Mesothelial cell of epicardium (in vitro differentiated cells): ENCODE measurements at places on chromosomes 6 and 20. TPM values are rescaled to one million over a fixed set of nuclear protein-coding genes. Genes with fewer than 3 reads are reported as not detected.
A peak's percentile ranks its signal among the peaks of the same experiment; 100 is the strongest.

- H3K4me3 ChIP-seq, result no peak overlapping the region
- no peak for DNase-seq
- peaks cover 5% of the 10 kb centered on the region for H3K4me1 ChIP-seq
- H3K27ac ChIP-seq, result no peak overlapping the region
- peaks cover 21% of the 10 kb centered on the region for H3K36me3 ChIP-seq
Observed at GRCh38 chr20:20609522-20609921, 102.9 kb downstream of the RALGAPA2 start.

Gene CST5
- not detected in 3 replicates for total RNA-seq

DNA sequence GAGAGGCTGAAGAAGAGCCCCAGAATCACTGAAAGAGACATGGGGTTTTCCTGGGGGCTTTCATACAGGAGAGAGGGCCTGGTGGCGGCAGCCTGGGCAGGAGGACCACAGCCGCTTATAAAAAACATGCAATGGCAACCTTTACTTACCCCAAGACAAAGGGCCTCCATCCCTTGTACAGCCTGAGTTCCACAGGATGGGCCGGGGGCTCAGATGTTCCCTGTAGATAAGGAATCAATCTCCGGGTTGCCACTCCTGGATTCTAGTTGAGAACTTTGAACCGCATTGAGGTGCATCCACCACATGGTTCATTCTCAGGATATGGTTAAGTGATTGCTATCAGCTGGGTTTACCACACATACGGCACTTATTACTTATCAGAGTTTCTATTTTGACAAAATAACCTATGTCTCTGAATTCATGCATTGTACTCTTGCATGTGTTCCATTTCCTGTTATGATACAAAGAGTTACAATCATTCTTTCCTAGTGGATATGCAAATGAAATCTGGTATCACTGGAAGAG is 677.6 kb downstream of the KIF16B start:
- no peaks in the 10 kb centered on the region for H3K27me3 ChIP-seq
- no peaks in the 10 kb centered on the region for H3K36me3 ChIP-seq
- no peak overlapping the region for H3K27ac ChIP-seq
- no peak for DNase-seq
- H3K4me1 ChIP-seq, result no peaks in the 10 kb centered on the region
- no peak overlapping the region for H3K4me3 ChIP-seq

Gene SPATS1
- not detected in 3 replicates for total RNA-seq

DNA sequence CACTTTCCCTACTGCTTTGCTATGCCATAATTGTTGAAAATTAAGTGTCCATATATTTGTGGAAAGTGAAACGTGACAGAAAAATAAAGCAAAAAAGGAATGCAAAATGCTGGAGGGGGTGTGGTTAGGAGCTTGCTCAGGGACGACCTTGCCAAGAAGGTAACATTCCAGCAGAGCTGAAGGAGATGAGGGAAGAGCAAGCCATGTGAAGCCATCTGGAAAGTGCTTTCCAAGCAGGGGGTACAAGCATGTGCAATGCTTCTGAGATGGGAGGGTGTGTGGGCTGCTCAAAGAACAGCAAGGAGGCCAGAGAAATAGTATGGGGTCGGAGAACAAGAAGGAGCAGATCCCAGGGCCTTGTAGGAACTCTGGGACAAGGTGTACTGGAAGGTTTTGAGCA is 161.7 kb downstream of the ISM1 start:
- no peaks in the 10 kb centered on the region for H3K4me1 ChIP-seq
- H3K27me3 ChIP-seq, result no peaks in the 10 kb centered on the region
- no peak overlapping the region for H3K27ac ChIP-seq
- no peak for DNase-seq

DNA sequence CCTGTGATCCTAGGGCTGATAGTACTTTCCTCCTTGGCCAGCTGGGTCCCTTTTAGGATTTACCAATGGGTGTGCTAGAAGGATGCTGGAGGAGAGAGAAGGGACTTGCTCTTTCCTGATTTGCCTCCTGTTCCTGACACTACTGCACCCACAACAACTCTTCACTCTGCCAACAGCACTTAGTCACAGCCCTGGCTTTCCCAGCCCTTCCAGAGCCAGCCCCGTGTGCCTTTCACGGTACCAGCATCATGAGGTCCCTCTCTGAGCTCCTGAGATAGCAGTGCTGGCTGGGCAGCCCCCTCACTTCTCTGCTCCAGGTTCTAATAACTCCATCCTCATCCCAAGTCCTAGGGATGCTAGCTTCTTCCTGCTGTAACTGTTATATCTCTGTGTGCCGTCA is 80.9 kb downstream of the DNAH8 start:
- H3K4me1 ChIP-seq, result peaks cover 30% of the 10 kb centered on the region
- DNase-seq, result no peak
- peak overlapping the region; percentile 39 for H3K27ac ChIP-seq

Gene MTO1
- 16.8 to 21.6 TPM (median 19.9 TPM) in 3 replicates for total RNA-seq

DNA sequence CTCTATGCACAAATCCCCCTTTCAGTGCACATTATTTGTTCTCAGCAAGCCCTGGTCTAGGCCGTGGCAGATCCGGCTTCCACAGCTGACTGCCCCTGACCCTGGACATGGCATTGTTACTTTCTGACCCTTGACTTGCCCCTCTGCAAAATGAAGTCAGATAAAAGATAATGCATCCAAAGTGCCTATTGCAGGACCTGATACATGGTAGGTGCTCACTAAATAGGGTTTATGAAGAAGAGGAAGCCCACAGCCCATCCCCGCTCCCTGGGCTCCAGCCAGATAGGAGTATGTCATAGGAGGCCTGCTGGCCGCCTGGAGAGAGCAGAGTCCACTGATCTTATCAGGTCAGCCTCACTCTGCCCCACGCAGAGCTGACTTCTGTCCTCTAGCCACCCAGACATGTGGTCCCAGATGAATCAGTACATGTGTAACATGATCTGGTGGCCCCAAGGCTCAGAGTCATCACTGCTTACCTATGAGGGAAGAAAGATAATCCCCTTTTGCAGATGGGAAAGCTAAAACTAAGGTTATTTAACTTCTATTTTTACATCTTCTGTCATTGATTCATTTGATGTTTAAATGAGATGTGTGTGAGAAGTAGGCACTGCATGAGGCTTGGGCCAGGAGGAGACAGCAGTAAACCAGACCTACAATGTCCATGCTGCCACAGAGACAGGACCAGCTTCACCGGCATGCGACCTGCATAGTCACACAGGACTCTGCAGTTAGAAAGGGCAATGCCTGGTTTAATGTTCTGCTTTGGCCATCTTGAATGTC is 20.4 kb downstream of the MAFB start:
- H3K4me1 ChIP-seq, result peaks cover 8% of the 10 kb centered on the region
- no peak for DNase-seq
- no peaks in the 10 kb centered on the region for H3K36me3 ChIP-seq
- no peak overlapping the region for H3K4me3 ChIP-seq

DNA sequence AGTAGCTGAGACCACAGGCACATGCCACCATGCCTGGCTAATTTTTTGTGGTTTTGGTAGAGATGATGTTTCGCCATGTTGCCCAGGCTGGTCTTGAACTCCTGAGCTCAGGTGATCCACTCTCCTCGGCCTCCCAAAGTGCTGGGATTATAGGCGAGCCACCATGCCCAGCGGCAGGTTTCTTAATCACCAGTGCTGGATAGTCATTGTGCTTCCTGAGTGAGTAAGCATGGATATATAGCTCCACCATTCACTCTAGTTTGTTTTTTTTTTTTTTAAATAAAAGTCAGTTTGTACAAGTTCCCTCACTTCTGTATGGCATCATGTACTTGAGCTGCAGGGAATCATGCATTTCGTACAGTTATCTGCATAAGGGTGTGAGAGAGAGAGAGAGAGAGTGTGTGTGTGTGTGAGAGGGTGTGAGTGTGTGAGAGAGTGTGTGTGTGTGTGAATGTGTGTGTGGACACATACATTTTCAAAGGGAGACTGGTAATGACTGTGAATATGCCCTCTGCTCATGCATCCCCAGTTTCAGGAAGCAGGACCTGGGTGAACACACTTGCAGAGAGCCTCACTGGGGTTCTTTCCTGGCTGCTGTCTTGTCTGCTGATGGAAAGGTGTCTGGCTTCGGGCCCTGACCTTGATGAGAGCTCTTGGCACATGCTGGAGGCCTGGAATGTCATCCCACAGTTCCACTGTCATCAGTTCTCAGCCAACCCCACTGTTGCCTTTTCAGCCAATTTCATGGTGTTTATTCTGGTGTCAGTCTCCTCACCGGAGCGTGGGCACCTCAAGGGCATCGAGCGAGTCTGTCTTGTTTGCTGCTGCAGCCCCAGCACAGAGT is 65.0 kb upstream of the XRN2 start:
- no peak for DNase-seq
- H3K27me3 ChIP-seq, result no peaks in the 10 kb centered on the region
- no peaks in the 10 kb centered on the region for H3K4me1 ChIP-seq

DNA sequence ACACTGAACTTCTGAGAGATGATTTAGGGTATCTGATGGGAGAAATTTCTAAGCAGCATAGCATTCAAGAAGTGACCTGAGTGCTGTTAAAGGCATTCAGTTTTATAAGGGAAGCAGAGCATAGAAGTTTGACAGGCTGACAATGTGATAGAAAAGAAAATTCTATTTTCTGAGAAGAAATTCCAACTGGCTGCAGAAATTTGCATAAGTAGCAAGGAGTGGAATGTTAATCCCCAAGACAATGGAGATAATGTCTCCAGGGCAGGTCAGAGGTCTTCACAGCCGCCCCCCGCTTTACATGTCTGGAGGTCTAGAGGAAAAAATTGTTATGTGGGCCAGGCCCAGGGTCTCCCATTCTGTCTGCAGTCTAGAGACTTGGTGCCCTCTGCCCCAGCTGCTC is 1361.8 kb upstream of the EYS start:
- no peaks in the 10 kb centered on the region for H3K27me3 ChIP-seq
- H3K36me3 ChIP-seq, result no peaks in the 10 kb centered on the region
- H3K27ac ChIP-seq, result no peak overlapping the region
- no peak for DNase-seq
- no peaks in the 10 kb centered on the region for H3K4me1 ChIP-seq

DNA sequence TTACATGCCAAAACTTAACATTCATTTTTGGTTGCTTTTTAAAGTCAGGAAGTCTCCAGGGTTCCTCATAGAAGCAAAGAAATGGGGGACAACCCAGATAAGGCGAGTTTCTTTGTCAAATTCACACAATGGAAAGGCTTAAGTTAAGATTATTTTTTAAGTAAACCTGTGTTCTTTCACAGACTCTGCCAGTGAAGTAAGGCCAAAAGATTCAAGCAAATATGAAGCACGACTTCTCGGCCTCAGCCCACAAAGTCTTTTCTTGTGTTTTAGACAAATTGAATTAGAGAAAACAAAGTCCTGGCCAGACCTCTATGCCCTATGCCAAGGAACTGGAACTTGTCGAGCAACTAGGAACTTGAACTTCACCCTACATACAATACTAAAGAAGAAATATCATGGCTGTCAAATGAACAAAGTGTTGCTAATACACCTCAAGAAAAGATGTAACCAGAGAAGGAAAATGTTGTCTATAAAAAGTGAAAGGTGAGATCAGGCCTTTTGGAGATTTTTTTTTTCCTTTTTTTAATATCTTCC is 540.0 kb upstream of the JARID2 start:
- H3K27ac ChIP-seq, result no peak overlapping the region
- H3K4me3 ChIP-seq, result no peak overlapping the region
- no peaks in the 10 kb centered on the region for H3K36me3 ChIP-seq
- no peaks in the 10 kb centered on the region for H3K27me3 ChIP-seq
- DNase-seq, result no peak

DNA sequence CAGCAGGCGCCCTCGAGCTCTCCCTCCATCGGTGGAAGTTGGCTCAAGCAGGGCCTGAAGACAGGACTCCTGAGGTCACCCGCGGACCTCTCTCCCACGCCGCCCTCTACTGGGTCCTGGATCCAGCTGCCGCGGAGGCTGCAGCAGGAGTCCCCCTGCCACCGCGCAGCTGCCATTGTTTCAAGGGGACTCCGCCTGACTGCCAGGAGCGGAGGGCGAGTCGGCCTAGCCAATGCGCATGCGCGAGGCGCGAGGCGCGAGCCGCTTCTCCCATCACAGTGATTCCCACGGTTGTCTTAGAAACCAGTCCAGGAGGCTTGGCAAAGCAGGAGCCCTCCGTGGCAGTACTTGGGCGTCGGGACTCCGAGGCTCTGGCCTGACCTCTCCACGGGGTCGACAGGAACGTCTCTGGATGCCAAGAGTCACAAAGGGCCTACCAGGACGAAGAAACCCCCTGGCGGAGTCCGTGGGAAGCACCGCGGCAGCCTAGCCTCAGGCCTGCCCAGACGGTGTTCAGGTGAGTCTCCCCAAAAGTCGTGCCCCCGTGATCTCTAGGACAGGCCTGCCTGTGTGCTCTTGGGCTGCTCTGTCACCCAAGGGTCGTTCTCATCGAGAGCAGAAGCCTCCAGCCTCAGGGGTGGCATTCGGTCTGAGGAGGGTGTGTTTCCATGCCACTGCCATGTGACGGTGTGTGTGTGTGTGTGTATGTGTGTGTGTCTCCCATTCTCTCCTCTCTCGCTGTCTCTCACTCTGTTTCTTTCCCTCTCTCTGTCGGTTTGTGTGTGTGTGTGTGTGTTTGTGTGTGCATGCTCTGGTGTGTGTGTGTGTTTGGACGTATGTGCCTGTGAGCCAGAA is 290.6 kb upstream of the ZNF337 start:
- no peaks in the 10 kb centered on the region for H3K36me3 ChIP-seq
- DNase-seq, result no peak
- H3K4me1 ChIP-seq, result peaks cover 3% of the 10 kb centered on the region
- no peak overlapping the region for H3K27ac ChIP-seq

Gene CALHM5
- 1.4 to 1.7 TPM (median 1.6 TPM) in 3 replicates for total RNA-seq

DNA sequence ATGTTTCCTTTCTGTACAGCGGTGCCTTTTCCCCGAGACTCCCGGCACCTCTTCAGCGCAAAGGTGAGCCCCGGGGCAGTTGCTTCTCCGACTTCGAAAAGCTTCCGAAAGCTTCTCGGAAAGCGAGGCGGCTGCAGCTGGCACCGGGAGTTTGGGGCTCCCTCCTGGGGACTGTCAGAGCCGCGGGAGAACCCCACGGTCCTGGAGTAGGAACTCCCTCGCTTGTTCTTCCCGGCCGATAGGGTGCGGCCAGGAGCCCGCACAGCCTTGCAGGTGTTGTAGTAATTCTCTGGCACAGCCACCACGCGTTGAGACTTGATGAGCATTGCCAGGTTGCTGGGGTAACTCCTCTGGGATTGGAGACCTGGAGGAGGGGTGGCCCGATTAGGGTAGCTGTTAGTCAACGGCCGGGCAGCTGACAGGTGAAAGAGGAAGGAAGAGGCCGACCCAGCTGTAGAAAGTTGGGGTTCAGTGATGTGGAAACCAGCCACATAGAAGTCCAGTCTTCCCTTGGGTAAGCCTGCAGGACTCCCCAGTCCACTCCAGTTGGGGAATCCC is 721 bp downstream of the KDM1B start:
- peak overlapping the region; percentile 99 for H3K4me3 ChIP-seq
- H3K27ac ChIP-seq, result peak overlapping the region; percentile 91
- no peaks in the 10 kb centered on the region for H3K27me3 ChIP-seq
- peaks cover 7% of the 10 kb centered on the region for H3K36me3 ChIP-seq
- peaks cover 27% of the 10 kb centered on the region for H3K4me1 ChIP-seq

Gene PNLDC1
- 0.16 to 0.33 TPM (median 0.23 TPM) in 3 replicates for total RNA-seq
